ENCODE measurements at places on chromosomes 7 and 10.

GRCh38 chr10:20672741-20673140, 224.4 kb downstream of the NEBL start:
- DNase-seq: no peak

DNA sequence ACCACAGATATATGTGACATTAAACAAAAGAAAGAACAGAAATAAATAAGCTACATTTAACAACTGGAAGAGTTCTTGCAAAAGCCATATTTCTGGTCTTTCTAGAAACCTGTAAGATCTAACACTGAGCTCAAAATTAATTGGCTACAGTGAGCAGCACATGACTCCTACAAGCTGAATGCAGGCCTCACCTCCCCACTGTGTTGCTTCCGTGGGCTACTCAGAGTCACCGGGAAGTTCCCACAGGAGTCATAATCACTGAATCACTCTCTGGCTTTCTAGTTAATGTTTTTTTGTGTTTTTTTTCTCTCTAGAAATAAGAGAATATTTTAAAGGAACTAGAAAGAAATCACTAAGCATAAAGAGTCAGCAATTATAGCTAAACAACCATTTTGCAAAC, 10.2 kb upstream of the MRPS24 start:
- DNase-seq: no peak

DNA sequence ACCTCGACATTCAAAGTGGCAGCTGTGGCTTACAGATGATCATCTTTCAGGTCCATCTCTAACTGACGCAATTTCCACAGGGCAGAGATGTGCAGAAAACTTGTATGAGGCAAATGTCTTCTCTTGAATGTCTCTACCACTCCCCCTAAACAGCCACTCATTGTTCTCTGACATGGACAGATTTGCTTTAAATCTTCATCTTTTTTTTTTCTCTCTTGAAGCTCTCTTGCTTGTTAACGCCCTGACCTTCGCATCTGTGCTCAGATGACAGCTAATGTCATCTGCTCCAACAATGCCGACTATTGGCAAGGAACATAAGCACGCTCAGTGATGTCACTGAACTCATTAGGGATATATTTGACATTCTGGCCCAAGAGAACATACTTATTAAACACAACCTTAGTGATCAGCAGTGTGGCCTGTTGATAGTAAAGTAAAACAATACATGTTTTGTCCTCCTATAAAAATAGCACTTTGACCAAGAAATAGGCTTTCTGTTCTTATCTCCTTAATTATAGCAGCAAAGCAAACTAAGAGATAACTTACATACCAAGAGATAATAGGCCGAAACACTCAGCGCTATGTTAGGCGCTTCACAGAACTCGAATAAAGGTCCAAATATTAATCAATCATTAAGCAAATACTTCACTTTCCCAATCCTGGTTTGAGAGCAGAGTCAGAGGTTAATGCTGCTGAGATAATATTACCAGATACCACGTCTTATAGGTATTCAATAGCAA, 583.5 kb downstream of the PARD3 start:
- no peak for DNase-seq

DNA sequence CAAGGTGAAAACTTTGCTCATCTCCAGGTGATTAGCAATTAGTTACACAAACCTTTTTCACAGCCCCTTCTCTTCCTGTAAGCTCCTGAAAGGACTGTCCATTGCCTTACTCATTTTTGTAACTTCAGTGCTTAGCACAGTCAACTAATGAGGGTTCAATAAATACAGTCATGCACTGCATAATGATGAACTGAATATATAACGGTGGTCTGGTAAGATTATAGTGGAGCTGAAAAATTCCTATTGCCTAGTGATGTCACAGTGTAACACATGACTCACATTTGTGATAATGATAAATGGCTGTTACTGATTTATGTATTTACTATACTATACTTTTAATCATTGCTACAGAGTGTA, 12.9 kb upstream of the FAM133B start:
- no peak for DNase-seq

GRCh38 chr7:27083646-27084045, 12.2 kb downstream of the HOXA1 start:
- DNase-seq: no peak

DNA sequence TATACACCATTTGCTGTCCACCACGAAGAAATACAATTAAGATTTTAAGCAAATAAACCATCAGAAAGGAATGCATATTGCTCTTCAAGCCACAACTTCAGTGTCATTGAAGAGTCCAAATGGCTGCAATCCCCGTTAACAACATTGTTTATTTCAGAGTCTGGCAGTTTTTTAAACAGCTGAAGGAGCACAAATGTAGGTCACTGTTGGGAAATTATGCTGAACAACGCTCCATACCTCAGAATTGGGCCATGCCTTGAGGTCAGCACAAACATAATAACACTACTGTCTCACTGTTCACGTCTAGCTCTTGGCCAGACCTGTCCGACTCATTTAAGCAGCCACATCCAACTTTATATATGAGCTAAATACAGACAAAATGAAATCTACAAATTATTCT, 453.9 kb upstream of the GHITM start:
- no peak for DNase-seq

- no peak for DNase-seq
These were observed 140.5 kb downstream of the TWIST1 start for GRCh38 chr7:18976715-18977471.

DNA sequence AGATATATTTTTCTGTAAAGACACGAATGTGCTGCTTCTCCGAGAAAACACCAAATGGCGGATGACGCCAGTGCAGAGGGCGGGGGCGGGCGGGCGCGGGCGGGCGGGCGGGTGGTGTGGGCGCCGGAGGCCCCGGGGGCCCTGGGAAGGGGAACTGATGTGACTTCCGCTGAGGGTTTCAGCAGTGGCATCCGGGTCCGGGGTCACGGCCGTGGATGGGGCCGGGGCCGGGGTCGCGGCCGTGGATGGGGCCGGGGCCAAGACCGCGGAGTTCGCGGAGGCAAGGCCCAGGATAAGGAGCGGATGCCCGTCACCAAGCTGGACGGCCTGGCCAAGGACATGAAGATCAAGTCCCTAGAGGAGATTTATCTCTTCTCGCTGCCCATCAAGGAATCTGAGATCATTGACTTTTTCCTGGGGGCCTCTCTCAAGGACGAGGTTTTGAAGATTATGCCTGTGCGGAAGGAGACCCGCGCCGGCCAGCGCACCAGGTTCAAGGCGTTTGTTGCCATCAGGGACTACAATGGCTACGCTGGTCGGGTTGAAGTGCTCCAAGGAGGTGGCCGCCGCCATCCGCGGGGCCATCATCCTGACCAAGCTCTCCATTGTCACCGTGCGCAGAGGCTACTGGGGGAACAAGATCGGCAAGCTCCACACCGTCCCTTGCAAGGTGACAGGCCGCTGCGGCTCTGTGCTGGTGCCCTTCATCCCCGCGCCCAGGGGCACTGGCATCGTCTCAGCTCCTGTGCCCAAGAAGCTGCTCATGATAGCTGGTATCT, 20.3 kb upstream of the IGF2BP3 start:
- DNase-seq: no peak

GRCh38 chr7:122261442-122261841, 43.1 kb downstream of the FEZF1 start:
- no peak for DNase-seq

DNA sequence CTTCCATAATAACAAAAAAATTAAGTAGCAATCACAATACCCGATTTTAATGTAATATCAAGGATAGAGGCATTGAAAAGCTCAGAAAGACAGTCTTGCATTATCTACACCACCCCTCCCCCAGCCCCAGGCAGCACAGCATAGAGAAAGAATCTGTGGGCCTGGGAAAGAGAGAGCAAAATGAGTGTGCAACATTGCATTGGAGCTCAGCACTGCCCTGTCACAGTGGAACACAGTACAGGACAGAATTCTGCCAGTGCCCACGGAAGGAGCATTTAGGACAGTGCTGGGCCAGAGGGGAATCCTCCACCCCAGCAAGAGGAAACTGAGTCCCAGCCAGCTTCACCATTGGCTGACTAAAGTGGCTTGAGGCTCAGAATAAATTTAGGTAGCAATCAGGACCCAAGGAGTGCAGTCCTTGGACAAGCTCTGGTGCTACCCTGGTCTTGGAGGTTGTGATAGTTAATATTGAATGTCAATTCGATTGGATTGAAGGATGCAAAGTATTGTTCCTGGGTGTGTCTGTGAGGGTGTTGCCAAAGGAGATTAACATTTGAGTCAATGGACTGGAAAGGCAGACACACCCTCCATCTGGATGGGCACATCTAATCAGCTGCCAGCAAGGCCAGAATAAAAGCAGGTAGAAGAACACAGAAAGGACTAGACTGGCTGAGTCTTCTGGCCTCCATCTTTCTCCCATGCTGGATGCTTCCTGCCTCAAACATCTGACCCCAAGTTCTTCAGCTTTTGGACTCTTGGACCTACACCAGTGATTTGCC, 234.4 kb downstream of the ANK3 start:
- DNase-seq: no peak

DNA sequence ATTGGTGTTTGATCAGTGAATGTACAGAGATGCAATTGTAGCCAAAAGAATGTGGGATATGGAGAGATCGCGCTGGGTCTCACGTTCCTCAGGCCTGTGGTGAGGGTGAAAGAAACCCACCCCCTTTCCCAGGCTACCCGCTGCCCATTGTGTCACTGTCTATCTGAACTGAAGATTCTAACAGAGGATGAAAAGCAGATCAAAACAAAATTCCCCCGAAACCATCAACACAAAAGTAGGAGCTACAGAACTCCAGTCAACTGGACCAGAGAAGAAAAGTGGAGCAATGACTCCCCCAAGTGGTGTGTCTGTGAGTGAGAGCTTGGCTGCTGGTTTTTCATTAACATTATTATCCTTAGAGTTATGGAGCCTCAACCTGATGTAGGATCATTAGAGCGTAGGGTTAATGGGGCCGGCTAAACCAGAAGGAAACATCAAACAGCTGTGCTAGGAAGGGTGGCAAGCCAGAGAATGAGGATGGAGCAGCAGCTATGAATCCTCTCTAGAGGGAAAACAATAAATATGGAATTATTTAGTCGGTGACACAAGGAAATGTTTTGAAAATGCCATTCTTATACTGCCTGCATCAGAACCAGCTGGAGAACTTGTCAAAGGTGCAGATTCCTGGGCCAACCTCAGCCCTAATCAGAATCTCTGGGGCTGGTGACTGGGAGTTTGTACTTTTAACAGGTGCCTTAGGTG, 38.3 kb downstream of the AKR1B1 start:
- no peak for DNase-seq

- no peak for DNase-seq
These were observed 15.5 kb downstream of the CYP3A4 start for GRCh38 chr7:99768471-99768870.

DNA sequence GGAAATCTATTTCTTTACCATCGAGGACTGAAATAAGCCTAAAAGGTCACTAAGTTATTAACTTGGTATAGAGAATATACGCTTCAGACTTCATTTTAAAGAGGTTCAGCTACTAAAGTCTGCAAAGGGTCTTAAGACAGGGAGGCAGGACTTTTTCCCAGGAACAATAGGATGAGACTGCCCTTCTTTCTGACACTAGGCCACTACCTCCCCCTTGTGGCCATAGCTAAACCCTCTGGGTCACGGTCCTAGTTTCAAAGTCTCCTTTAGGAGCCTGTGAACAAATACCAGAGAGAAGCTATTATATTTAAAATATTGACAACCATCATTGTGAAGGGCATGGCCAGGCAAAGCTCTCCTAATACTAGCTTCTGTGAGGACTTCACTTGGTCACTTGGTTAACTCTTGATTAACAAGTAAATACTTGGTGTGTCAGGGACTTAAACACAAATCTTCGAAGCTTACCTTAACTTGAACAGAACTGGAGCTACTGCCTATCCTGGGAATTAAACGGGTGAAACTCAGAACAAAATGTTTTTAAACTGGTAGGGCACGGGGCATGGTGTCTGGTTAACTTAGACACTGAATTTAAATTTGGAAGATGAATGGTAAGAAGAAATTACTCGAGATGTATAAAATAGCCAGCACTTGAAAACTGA, 75.6 kb downstream of the CCDC6 start:
- no peak for DNase-seq

GRCh38 chr7:9192969-9193368, 759.6 kb downstream of the NXPH1 start:
- DNase-seq: no peak

- DNase-seq: no peak
These were observed 59.9 kb upstream of the KAT6B start for GRCh38 chr10:74766501-74766900.

DNA sequence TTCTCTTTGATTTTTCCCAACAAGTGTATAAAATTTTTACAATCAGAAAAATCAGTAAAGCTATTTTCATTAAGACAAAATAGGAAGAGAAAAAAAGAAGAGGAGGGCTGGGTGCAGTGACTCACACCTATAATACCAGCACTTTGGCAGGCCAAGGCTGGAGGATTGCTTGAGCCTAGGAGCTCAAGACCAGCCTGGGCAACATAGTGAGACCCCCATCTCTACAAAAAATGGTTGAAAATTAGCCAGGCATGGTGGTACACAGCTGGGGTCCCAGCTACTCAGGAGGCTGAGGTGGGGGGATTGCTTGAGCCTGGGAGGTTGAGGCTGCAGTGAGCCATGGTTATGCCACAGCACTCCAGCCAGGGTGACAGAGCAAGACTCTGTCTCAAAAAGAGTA, 172.3 kb downstream of the AKR1D1 start:
- DNase-seq: no peak

- DNase-seq: no peak
These were observed 53.2 kb downstream of the NPY start for GRCh38 chr7:24337180-24337579.
